Bronchial epithelial cell (primary cell): ENCODE measurements at places on chromosomes 6 and 20. TPM values are rescaled to one million over a fixed set of nuclear protein-coding genes. Genes with fewer than 3 reads are reported as not detected.

Gene POM121L2
- total RNA-seq: not detected in 2 replicates

Gene NKAPL
- 0.79 and 1.2 TPM in 2 replicates for total RNA-seq

Gene TBC1D32
- 7.9 TPM in 2 replicates for total RNA-seq

Gene SLC22A16
- total RNA-seq: not detected in 2 replicates

- no peak for DNase-seq
These were observed 73.8 kb downstream of the TOX2 start for GRCh38 chr20:43988451-43988850.

DNA sequence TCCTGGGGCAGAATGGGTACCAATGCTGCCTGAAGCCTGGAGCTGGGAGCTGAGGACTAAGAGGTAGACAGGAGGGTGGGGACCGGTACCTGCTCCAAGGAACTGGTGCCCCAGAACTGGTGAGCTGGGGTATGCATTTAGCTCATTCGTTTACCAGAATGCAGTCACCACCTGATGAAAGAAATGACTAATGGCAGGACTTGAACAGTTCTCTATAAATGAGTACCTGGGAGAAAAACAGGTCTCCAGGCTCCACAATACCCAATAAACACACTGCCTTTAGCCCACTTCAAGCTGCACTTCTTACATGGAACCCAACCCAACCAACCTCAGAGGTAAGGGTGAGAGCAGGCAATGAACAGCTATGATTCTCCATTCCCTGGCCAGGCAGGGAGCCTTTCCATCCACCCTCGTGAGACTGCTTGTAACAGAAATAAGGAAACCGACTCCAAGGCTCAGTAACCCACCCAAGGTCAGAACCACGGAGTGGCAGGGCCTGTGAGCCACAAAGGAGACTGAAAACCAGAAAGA lies 15.4 kb downstream of the FKBP1A start:
- peak; percentile 51 for DNase-seq

GRCh38 chr6:167572841-167573271 lies 248.0 kb downstream of the TTLL2 start:
- no peak for DNase-seq

DNA sequence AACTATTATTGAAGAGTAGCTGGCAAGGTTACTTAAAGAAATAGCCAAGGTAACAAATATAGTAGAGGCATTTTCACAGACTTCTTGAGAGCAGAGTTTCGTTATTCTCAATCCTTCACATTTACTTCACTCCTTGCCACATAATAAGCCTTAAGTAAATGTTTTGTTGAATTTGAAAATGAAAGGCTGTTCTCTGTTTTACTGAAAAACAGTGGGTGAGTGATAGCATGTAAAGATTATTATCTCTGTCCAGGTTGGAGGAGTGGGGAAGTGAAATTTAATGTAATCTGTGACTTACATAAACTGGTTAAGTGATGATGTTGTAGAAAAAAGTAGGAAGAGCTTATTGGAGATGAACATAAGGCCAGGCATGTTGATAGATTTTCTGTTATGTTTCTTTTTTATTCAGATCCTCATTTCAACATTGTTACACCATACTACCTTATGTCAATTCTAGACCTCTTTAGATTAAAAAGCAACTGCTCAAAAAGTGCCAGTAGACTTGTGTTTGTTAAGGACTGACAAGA lies 55.0 kb downstream of the QKI start:
- DNase-seq: no peak

DNA sequence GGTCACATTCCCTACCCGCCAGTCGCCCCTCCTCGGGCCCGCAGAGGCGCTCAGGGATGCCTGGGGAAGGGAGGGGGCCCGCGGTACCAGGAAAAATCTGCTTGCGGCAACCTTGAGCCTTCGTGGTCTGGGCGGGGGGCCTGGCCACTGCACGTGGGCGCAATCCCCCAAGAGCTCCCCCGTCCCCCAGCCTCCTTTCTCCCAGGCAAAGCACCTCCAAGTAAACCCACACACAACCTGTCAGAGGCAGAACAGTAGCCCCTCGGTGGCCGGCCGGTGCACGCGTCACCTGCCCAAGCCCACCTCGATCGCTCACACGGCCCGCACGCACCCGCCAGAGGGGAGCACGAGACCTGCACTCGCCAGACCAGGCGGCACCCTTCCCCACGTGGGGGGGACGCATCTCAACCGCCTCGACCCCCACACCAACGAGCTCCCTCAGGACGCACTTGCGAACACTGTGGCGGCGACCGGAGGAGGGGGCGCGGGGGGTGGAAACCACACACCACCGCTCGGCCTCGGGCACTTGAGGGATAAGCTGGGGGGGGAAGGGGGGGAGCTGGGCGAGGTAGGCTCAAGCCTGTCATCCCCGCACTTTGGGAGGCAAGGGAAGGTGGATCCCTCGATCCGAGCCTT lies 1955.7 kb upstream of the DEFB115 start:
- no peak for DNase-seq
